ENCODE measurements at places on chromosomes 3 and 15.

DNA sequence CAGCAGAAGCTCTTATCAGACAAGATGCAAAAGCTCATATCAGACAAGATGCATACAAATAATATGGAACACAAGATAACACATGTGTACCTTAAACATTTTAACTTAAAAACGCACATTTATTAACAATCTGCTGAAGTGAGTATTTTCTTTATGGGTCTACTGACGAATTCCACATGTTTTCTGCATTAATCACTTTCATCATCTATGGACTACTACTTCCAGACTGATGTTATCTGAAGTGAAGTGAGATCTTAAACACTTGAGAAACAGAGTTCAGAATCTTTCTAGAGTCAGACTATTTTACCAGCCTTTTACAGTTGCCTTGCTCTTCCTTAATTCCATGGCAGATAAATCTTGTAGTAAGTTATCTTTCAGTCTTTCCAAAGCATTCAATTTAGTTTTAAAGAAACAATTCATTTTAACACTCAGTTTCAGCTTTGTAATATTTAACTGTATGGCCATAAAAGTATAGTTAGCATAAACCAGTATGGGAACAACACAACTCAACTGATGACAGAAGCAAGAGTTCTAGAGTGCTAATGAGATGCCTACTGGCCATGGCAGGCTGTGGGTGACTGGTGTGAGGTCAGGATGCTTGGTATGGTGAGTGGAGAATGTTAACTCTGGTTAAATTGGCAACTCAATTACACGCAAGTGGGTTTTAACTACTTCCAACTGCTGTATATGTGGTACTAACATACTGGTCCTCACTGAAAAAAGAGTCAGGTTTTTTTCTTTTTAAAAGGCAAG lies 9.8 kb downstream of the CMTM6 start:
- DNase-seq: no peak

DNA sequence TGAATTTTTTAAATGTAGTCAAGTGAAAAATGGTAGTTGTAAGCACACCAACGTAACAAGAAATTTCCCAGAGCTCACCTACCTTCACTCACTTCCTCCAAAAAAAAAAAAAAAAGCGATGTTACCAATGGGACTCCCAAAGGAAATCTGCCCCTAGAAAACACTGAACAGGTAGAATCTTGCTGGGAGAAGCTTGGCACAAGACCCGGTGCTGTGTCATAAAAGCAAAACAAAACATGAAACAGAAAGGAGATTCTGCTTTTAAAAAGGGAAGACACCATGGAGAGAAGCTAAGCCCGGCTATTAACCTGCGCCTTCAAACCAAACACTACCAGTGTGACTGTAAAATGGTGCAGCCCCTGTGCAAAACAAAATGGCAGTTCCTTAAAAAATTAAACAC lies 40.5 kb downstream of the PGPEP1L start:
- no peak for DNase-seq

- no peak for DNase-seq
Measured at GRCh38 chr3:167481164-167481563, 7.3 kb upstream of the SERPINI2 start.

- DNase-seq: no peak
Measured at GRCh38 chr15:85542895-85543331, 162.5 kb downstream of the AKAP13 start.

DNA sequence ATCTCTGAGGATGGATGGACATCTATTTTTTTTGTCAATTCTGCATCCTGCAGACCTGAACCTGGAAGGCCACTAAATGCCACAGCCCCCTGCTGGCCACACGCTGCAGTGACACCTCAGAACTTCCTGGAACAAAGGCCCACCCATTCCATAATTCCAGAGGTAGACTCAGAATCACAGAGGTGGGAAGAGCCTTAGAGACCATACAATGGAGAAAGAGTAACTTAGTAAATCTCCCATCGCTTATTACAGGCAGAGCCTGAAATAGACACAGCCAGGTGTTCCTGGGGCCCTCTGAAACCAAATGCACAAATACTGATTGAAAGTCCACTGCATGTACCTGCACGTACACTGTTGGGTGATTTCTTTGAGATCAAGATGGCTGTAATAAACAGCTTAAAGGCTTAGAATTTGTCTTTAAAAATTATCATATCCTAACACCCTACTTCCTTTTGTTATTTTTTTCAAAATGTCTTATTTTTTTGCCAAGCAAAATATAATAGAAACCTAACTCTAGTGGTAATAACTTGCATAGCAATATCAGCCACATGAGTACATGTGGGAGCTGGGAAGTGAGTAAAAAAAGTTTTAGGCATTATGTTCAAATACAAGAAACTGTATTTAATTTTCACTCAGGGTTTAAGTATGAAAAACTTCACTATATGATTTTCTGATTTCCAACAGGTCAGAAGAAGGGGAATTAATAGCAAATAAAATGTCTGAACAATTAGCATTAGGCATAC lies 62.7 kb downstream of the EOMES start:
- DNase-seq: no peak

GRCh38 chr3:61381745-61382392 lies 130.6 kb upstream of the FHIT start:
- DNase-seq: no peak

DNA sequence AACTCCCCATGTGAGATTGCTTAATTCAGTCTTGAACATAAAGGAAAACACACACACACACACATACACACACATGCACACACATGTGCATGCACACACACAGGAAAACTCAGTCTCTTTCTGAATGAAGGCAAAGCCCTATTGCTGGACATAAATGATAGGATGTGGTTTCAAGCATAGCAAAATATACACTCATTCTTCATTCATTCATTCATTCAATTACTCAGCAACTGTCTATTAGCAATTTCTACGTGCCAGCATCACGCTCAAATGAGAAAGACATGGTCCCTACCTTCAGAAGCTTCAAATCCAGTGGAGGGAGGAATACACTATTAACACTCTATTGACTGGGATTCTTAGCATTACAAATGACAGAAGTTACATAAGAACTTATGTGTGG lies 41.8 kb upstream of the UBE2E2 start:
- no peak for DNase-seq

GRCh38 chr15:89910891-89911626 lies 1.7 kb downstream of the ARPIN start:
- no peak for DNase-seq

GRCh38 chr15:59157840-59158700 lies 48.6 kb upstream of the LDHAL6B start:
- no peak for DNase-seq

DNA sequence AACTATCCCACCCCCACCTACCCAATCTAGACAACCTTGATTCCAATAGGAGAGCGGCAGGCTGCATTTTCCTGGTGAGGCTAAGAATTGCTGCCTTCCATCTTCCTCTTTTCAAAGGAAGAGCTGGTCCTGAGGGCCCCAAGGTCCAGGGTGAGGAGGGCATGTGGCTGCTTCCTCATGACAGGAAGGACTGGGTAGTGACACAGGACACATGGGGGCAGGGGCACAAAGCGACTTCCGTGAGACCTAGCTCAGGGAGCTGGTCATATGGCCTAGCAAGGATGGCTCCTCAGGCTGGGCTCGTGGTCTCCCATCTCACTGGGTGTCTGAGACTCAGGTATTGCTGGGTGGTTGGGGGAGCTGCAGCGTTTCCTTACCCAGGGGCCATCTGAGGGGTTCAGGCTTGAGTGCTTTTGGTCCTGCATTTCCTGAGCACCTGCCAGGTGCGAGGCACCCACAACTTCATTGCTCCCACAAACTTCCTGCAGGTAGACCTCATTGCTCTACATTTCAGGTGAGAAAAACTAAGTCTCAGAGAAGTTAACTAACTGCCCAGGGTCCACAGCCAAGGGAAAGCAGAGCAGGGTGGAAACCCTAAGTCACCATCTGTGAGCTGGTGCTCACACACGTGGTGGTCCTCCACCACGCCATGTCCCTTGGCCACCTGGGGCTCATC lies 160.0 kb upstream of the TLE3 start:
- DNase-seq: no peak

- no peak for DNase-seq
Measured at GRCh38 chr3:4758957-4759656, 220.1 kb upstream of the BHLHE40 start.

GRCh38 chr15:71649894-71650293 lies 160.5 kb upstream of the NR2E3 start:
- no peak for DNase-seq

- no peak for DNase-seq
Measured at GRCh38 chr15:25501828-25502446, 63.1 kb upstream of the UBE3A start.

DNA sequence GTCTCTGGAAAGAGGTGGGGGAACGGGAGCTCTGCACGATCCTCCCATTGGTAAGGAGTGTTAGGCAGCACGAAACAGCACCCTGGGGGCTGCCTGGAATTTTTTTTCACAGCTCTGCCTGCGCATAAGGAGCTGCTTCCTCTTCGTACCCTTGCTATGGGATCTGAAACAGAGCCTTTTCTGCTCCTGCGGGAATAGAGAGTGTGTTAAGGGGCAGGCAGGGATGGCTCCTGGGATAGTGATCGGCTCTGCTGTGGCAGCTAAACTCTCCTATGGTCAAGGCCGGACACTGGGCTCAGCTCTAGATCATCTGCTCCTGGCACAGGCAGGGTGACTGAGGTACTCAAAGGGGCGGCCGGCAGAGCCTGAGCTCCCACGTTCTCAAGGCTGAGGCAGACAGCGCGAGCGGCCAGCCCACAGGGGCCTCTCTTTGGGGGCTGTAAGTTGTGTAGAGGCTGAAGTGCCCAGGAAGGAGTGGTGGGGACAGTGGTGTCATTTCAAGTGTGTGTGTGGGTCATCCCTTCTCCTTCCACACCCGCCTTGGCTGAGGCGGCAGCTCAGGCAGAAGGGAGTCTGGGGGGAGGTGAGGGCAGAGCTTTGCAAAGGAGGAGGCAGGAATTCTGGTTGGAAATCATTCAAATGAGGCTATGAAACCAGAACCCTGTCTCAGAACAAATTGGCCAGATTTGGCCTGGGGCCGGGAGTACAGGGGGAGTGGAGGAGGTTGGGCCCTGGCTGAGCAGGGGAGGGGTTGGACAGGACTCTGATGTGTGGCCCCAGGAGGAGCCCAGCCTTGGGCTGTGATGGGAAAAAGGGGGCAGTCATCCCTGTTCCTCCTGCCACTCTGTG lies 31.0 kb downstream of the EPHB3 start:
- no peak for DNase-seq

- DNase-seq: no peak
Measured at GRCh38 chr15:75952525-75952924, 48.8 kb downstream of the FBXO22 start.

- DNase-seq: no peak
Measured at GRCh38 chr3:11530153-11530721, 113.5 kb downstream of the VGLL4 start.

DNA sequence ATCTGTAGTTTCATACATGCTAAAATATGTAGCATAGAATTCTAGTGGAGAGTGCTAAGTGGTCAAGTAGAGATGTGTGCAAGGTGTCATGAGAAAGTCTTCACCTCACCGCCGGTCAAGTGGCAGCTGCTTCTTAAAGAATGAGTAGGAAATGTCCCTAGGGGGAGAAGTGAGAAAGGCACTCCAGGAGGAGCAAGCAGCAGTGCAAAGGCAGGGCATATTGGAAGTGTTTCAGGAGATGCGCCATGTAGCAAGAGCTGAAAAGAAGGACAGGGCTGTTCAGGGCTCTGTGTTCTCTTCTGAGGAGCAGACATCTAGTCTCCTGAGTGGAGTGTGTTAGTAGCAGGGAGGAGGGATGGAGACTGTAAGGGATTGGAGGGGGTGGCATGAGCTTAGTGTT lies 312.4 kb upstream of the SEMA6D start:
- no peak for DNase-seq

- DNase-seq: no peak
Measured at GRCh38 chr3:50174517-50174895, 16.9 kb upstream of the GNAT1 start.

All from NCI-H510A (cell line).